ENCODE measurements at places on chromosomes 6 and 20.

GRCh38 chr6:143241111-143241510 is 180.4 kb downstream of the AIG1 start:
- DNase-seq = no peak

DNA sequence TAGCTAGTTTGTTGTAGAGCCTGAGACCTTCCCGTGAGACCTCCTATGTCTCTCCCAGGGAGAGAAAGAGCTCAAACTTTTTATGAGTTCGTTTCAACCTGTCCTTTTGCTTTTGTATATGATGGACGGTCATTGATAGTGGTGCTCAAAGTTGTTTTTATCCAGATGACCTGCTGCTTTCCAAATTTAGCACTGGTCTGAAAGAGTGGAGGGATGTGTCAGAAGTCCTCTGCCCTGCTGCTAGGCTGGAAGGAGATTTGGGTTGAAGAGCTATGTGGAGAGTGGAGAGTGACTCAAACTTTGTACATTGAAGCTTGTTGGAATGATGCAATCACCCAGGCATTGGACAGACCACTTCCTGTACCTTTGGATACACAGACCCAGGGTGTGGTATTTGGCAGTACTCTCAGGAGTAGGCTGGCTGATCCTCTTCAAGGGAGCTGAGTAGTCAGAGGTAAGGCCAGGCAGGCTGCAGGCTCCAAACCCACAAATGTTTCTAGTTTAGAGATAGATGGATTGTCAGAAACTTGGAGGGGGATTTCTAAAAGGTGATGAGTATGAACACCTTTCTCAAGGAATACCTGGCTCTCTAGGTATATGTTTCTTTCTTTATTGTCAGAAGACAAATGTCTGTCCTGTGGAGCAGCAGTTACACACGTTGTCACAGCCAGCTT is 49.4 kb upstream of the RREB1 start:
- no peak for DNase-seq

DNA sequence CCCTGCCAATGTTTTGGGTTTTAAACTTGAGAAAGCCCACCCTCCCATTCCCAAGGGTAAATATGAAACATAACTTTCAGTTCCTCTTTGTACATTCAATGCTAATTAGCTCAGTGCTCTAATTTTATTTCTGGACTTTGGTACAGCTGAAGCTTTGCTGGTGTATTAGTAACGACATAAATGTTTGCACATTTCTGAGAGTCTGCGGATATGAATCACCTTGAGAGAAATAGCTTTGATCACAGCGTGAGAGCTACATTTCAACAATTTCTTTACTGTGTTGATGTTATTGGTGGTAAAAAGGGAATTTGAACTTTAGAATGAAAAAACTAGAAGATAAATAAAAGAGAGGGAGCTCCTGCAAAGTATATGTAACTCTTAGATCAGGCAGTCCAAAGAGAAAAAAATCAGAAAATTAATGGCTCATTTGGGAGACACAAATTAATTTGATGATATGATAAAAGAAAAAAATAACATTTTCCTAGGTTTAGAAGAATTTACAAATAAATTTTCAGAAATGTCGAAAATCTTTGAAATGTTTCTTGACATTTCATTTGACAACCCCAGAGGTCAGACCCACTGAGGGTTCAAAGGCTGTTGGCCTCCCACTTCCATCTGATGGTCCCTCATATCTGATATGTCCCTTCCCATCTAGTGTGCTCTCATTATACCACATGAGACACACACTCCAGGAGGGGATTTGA is 38.5 kb upstream of the CAP2 start:
- DNase-seq = no peak

GRCh38 chr6:15607603-15608002 is 55.2 kb downstream of the DTNBP1 start:
- no peak for DNase-seq

- DNase-seq = no peak
Measured at GRCh38 chr6:52929321-52930164, 20.0 kb upstream of the GSTA3 start.

DNA sequence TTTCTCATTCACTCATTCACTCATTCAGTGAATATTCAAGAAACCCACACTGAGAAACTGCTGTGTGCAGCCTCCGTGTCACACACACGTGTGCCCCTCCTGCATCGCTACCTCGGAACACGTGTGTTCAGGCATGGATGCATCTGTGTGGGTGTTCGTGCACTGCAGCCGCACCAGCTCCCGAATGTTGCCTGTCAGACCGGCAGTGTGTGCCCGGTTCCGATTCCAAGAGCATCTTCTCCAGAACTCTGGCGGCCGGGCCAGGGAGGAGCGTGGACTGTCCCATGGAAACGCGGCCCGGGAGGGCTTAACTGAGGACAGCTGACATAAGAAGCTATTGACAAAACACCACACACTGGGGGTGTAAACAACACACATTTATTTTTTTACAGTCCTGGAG is 216.0 kb downstream of the DLL1 start:
- DNase-seq = no peak
